ENCODE measurements at places on chromosomes 1 and 21.

- no peak for DNase-seq
These were observed 134.3 kb upstream of the ATP1B1 start for GRCh38 chr1:168972225-168972624.

DNA sequence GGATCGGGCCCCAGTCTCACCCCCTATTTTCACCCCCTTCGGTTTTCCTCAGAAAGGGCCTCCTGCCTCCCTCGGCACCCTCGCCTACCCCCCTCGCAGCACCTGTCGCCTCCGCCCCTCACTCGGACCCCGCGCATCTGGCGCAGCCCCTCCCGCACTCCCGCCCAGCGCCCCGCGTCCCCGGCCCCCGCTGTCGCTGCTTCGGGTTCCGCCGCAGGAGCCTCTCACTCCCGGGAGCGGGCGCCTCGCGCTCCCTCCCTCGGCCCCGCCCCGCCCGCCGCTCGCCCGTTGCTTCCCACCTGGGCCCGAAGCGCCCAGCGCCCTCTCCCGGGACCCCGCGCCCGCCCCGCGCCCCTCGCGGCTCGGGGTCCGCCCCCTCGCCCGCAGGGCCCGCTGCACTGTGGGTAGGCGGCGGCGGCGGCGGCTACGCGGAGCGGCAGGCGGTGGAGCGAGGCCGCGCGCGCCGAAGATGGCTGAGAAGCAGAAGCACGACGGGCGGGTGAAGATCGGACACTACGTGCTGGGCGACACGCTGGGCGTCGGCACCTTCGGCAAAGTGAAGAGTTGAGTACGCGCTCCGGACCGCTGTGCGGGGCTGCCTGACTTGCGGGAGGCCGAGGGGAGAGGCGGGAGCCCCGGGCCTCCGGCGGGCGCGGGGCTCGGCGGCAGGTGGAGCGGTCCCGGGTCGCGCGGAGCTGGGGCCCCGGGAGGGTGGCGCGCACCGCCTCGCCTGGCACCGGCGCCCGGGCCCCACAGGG is at the start of gene PRKAA2:
Gene PRKAA2, plus strand, starts transcription at position 396 of the 758 bp plus-strand sequence. Its CDS starts 74 bp downstream, at position 470.
- peak; percentile 20 for DNase-seq

DNA sequence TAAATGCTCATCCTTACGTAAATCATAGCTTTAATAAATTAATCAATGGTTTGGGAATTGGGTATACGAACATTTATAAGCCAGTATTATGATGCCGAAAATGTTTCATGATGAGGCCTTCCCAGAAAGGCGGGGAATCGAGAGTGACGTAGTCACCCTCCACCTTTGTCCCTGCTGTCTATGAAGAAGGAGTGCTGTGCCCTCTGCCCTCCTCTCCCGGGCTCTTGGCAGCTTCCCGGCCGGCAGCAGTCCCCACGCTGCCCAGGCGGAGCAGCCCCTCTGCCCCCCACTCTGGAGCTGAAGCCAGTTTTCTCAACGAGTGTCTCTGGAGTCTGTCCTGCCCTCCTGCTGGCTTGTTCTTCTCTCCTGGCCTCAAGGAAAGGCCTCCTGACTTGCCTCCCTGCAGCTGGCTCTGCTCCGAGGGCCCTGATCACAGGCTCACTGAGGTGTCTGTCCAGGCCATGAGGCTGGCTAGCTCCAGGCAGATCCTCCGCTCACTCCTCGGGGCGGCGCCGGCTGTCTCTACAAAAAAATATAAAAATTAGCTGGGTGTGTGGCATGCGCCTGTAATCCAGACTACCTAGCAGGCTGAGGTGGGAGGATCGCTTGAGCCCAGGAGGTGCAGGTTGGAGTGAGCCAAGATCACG is 150.7 kb upstream of the COL6A1 start:
- no peak for DNase-seq

DNA sequence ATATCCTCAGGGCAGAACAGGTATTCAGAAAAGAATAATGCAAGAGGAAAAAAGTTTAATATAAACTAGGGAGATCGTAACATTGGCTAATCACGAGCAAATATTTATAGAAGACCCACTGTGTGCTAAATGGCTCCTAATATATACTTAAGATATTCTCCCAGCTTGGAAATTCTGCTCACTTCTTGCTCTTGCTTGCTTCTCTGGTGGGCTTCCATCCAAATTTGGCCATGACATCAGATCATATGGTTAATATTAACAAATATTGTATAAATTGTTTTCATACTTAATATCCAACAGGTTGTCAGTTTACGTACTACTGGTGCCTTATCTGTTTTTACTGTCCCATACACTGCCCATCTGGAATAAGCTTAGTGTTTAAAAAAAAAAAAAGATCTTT is 1.1 kb downstream of the COX20 start:
- DNase-seq: no peak

DNA sequence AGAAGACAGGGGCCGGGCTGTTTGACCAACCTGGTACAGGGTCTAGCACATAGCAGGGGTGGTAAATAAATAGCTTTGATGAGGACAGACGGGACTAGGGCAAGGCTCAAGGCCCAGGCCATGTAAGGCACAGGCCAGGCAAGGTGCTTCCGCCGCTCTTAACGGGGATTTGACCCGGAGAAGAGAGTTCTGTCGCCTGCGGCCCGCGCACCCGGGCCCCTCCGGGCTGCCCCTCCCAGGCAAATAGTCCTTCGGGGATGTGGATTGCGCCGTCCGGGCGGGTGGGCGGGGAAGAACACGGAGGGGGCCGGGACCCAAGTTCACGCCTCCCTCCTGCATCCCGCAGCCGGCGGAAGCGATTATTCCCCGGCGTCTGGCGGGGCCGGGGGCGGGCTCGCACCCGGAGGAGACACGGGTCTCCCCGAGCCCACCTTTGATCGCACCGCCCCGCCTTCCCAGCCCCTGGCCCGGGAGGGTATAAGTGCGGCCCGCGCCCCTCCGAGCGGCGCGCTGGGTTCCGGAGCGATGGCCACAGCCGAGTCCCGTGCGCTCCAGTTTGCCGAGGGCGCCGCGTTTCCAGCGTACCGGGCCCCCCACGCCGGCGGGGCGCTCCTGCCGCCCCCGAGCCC is at the start of gene MIXL1:
Gene MIXL1, plus strand, starts transcription at position 508 of the 629 bp plus-strand sequence. Its CDS starts 18 bp downstream, at position 526.
- no peak for DNase-seq

- no peak for DNase-seq
These were observed 545.9 kb downstream of the PLPP3 start for GRCh38 chr1:56033321-56034037.

DNA sequence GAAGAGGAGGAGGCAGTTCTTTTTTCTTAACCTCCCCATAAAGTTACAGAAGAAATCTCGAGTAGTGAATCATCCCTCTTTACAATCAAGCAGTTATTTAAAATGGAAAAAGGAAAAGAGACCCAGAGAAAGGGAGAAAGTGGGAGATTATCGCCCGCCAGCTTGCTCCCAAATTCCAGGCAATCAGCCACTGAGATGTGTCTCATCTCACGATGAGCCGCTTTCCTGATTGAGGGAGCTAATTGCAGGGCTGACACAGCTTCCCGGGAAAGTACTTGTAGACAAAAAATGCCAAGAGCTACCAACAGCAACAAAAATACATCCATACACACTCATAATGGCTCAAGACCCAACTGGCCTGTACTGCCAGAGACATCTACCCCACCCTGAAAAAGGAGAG is 191.6 kb upstream of the ZC3H12A start:
- DNase-seq: no peak

DNA sequence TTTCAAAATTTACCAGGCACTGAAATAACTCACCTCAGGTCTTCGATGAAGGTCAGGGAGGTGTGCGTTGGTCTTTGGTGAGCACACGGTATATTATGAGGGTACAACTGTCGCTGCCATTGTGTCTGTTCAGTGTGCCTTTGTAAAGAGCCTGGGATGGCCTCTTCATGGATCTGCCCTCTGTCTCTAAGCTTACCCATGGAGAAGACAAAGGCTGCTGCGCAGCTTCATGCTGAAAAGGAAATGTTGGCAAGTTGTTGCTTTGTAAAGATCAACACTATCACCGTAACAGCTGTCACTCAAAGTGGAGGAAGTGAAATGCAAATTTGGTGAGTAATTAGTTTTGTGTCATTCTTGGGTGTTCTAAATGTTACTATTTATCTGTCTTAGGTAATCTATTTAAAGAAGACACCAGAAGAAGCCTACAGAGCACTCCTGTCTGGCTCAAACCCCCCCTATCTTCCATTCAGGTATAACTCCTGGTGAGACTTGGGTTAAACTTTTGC is 71.6 kb downstream of the CDC14A start:
- DNase-seq: no peak

DNA sequence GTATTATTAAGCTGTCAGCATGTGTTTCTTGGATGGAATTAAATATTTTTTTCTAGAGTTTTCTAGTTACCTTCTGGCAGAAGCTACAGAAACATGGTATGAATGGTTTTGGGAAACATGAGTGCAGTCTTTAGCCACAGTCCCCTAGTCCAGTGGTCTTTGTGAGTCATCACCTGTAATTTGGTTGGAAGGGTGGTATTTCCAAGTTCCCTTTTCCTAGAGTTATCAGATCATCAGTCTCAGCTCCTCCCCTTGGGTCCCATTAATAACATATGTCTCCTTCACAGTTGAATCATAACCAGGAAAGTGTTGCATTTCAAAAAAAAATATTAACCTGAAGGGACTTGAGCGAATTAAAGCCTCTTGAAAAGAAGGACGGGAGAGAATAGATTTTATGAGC is 27.0 kb downstream of the ELAVL4 start:
- no peak for DNase-seq

Measured in D721Med (cell line).